GM23248 (cell line): ENCODE measurements at places on chromosomes 13 and 19. TPM values are rescaled to one million over a fixed set of nuclear protein-coding genes. Genes with fewer than 3 reads are reported as not detected.

The POGLUT2 gene
- total RNA-seq = 26.0 and 26.7 TPM in 2 replicates

The RYR1 gene
- total RNA-seq = under 0.01 and 0.13 TPM in 2 replicates

The MTIF3 gene
- 38.2 and 40.7 TPM in 2 replicates for total RNA-seq

The SLITRK6 gene
- not detected in 2 replicates for total RNA-seq

The GNG7 gene
- total RNA-seq = 0.11 TPM in 1 of 2 replicates, not detected in the other

The URAD gene
- total RNA-seq = not detected in 2 replicates

The TLE6 gene
- total RNA-seq = 0.13 and 0.65 TPM in 2 replicates

The ZNF471 gene
- total RNA-seq = 4.7 and 6.1 TPM in 2 replicates

The C19orf85 gene
- not detected in 2 replicates for total RNA-seq

- H3K36me3 ChIP-seq = no peaks in the 10 kb centered on the region
- DNase-seq = peak; percentile 71
- H3K27me3 ChIP-seq = no peaks in the 10 kb centered on the region
Measured at GRCh38 chr13:100235311-100235901, 146.5 kb downstream of the PCCA start.

GRCh38 chr19:12580180-12580694 lies 29.0 kb upstream of the ZNF564 start:
- peaks cover 31% of the 10 kb centered on the region for H3K36me3 ChIP-seq
- DNase-seq = peak; percentile 68
- no peaks in the 10 kb centered on the region for H3K4me1 ChIP-seq
- no peak overlapping the region for H3K27ac ChIP-seq

DNA sequence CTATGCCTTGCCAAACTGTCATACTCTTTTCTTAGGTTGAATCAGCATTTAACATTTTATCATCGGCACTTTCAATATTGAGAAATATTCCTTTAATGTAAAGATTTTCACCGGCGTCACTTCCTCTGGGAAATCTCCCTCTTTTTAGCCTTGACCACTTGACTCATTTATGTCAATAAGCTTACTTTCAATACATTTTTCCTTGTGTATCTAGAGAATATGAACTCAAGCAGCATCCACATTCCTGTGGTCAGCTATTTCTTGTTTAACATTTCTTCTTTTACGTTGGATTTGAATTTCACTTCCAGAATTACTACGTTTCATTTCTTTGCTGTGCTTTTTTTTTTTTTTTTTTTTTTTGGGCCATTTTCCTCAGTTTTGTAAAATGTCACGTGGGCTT lies 271.2 kb upstream of the HTR2A start:
- H3K36me3 ChIP-seq = no peaks in the 10 kb centered on the region
- H3K4me1 ChIP-seq = no peaks in the 10 kb centered on the region
- no peak overlapping the region for H3K4me3 ChIP-seq
- no peaks in the 10 kb centered on the region for H3K27me3 ChIP-seq
- no peak overlapping the region for H3K27ac ChIP-seq

- peaks cover 4% of the 10 kb centered on the region; the same call in 1 of the 2 replicates for H3K36me3 ChIP-seq
- no peak for DNase-seq
- H3K27me3 ChIP-seq = no peaks in the 10 kb centered on the region
Measured at GRCh38 chr13:111315347-111315995, 5.0 kb upstream of the TEX29 start.

DNA sequence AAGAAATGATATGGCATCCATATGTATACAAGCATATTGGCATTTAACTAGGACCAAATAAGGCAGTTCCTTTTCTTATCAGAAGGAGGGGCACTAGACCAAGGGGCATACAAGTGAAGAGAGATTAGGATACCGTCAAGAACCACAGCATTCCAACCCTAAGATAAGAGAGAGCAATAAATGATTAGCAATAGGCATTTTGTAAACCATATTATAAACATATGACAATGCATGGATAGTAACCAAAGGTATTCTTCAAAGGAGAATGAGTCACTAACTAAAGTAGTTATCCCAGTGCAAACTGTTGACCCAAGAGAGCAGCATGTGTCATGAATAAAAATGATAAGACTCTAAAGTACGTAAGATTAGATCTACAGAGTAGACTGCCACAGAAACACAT lies 500.9 kb upstream of the HTR2A start:
- DNase-seq = peak; percentile 22
- no peaks in the 10 kb centered on the region for H3K36me3 ChIP-seq
- H3K27me3 ChIP-seq = no peaks in the 10 kb centered on the region
- peaks cover 6% of the 10 kb centered on the region; the same call in 1 of the 2 replicates for H3K4me1 ChIP-seq
- H3K4me3 ChIP-seq = no peak overlapping the region

- no peak overlapping the region for H3K4me3 ChIP-seq
- H3K36me3 ChIP-seq = no peaks in the 10 kb centered on the region
- peak; percentile 15 for DNase-seq
- no peak overlapping the region for H3K27ac ChIP-seq
- H3K4me1 ChIP-seq = no peaks in the 10 kb centered on the region
Measured at GRCh38 chr19:29831041-29831548, 19.3 kb downstream of the CCNE1 start.

DNA sequence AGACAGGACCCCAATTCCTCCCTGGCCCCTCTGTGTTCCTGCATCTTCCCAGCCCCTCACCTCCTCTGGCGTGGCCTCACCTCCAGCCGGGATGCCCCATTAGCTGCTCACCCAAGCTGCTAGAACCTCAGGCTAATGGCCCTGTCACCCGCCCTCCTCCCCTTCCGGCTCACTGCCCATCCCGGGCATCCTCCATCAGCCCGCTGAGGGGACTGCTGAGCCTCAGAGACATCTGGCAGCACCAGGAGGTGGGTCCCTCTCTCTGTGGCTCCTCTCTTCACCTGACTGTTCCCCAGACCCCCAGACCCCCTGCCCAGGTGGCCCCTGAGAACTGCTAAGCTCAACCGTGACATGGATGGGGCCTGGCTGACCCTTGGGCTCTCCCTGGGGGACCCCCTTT lies 2.9 kb downstream of the FFAR1 start:
- H3K27ac ChIP-seq = no peak overlapping the region
- H3K4me1 ChIP-seq = no peaks in the 10 kb centered on the region
- DNase-seq = no peak
- no peaks in the 10 kb centered on the region for H3K36me3 ChIP-seq
- no peak overlapping the region for H3K4me3 ChIP-seq

GRCh38 chr19:41707502-41707812 lies 969 bp upstream of the CEACAM5 start:
- DNase-seq = no peak

GRCh38 chr19:23882493-23882892 lies 32.2 kb upstream of the ZNF726 start:
- no peaks in the 10 kb centered on the region for H3K4me1 ChIP-seq
- no peaks in the 10 kb centered on the region for H3K36me3 ChIP-seq
- no peak overlapping the region for H3K4me3 ChIP-seq

GRCh38 chr13:81659984-81660383 lies 1319.1 kb upstream of the SPRY2 start:
- H3K27ac ChIP-seq = no peak overlapping the region
- H3K36me3 ChIP-seq = no peaks in the 10 kb centered on the region
- H3K4me1 ChIP-seq = no peaks in the 10 kb centered on the region
- no peak overlapping the region for H3K4me3 ChIP-seq

- H3K36me3 ChIP-seq = no peaks in the 10 kb centered on the region
- H3K27ac ChIP-seq = peak overlapping the region; percentile 73
- H3K4me3 ChIP-seq = peak overlapping the region; percentile 46
- peaks cover 47% of the 10 kb centered on the region for H3K4me1 ChIP-seq
Measured at GRCh38 chr13:40192858-40193257, 473.6 kb downstream of the FOXO1 start.
